Activated naive CD8-positive, alpha-beta T cell treated with anti-CD3 and anti-CD28 coated beads for 36 hours (primary cell): ENCODE measurements at places on chromosomes 6 and 20. TPM values are rescaled to one million over a fixed set of nuclear protein-coding genes. Genes with fewer than 3 reads are reported as not detected.

Gene ZBTB12
- total RNA-seq = 3.1 TPM

Gene OR2H2
- not detected for total RNA-seq

Gene C20orf204
- 2.1 TPM for total RNA-seq

Gene KCNK15
- total RNA-seq = 0.48 TPM

Gene SAMD10
- 16.7 TPM for total RNA-seq

Gene HMGCLL1
- not detected for total RNA-seq

Gene RTF2
- 70.3 TPM for total RNA-seq

Gene EXOC2
- 28.4 TPM for total RNA-seq

Gene PAX1
- not detected for total RNA-seq

Gene SSTR4
- not detected for total RNA-seq

Gene GMNN
- total RNA-seq = 74.1 TPM

Gene TCF15
- total RNA-seq = 0.23 TPM
